Activated CD4-positive, alpha-beta T cell treated with anti-CD3 and anti-CD28 coated beads for 24 hours (primary cell): ENCODE measurements at places on chromosomes 3 and 15.

DNA sequence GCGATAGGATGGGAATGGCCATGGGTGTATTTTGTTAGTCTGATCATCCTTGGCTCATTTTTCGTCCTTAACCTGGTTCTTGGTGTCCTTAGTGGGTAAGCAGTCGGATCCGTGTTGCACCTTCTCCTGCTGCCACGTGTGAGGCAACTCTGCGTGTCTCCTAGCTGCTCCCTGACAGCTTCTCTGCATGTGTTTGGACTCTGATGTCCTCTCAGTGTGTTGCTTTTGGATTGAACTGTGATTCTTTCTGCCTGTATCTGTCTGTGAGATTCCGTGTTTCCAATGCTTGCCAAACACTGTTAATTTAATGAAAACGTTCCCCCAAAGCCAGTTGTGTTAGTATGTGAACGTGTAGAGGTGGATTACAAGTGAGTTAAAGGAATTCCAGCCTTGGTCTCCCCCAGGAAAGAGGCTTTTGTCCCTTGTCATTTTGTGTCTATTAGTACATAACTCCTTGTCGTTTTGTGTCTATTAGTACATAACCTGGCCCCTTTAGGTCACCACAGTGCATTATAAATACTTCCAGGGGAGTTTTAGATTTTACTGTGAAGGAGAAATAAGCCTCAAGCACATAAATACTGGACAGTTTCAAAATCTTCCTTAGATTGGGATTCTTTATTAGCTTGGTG is 172.4 kb downstream of the CHDH start:
- no peak for DNase-seq

GRCh38 chr3:38992117-38992760 is 59.5 kb downstream of the SCN11A start:
- no peak for DNase-seq

DNA sequence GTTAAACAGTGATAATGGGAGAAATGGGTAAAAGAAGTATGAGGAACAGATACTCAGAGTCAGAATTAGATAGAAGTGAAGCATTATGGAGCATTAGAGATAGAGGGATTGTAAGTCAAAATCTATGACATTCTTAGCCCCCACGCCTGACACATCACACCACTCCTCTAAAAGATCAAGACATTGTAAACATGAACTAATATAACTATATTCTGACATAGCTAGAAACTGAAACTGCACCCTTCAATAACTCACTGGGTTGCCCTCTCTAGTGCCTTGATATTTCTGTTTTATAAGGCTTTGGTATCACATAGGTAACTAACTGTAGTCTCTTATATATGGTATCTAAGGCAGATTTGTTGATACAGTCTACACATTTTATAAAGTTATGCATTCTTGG is 684.3 kb upstream of the DPPA4 start:
- DNase-seq: no peak

GRCh38 chr3:120693439-120694171 is 11.6 kb upstream of the HGD start:
- no peak for DNase-seq

GRCh38 chr15:101692801-101693598 is 31.3 kb downstream of the TARS3 start:
- DNase-seq: no peak

GRCh38 chr15:48265135-48265534 is 59.0 kb downstream of the SLC12A1 start:
- DNase-seq: no peak

DNA sequence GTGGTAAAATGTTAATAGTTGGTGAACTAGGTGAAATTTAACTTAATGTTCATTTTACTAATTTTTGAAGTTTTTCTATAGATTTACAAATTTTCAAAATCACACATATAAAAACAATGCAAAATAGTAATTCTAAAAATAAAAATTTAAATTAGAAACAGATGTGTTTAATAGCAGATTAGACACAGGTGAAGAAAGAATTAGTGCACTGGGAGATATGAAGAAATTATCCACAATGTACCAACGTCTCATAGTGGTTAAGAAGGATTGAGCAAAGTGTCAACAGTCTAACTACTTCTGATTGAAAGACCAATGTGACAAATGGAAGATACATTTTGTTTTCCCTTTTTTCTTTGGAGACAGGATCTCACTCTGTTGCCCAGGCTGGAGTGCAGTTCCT is 26.5 kb downstream of the SPG11 start:
- DNase-seq: no peak

DNA sequence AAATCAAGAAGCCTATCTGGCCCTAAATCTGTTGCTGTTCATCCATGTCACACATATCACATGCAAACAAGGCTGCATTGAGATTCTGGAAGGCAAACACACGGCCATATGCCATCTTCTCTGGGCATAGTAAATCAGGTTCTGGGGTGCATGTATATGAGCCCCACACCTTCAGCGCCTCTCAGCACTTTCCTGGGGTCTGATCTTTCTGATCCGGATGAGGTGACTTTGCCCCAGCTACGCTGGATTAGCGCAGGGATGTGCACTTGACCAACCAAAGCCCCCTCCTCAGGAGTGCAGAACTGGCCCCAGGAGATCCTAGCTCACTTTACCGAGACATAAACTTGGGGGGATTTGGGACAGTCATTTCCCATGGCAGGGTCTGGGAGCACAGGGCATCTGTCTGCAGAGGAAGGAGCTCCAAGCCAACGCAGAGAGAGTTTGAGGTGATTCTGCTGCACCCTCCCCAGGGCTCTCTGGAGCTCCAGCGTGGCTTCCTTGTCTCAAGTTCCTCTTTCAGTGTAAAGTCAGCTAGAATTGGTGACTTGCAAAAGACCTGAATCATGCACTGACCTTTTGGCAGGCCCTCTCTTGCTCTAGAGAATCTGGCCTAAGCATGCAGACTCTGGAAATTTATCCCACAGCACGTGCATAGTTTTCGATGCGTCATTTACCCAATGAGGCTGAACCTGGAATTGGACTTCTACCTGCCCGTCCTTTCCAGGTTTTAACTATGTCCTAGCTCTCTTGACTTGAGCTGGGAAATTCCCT is 63.5 kb upstream of the KLF13 start:
- no peak for DNase-seq

- no peak for DNase-seq
Measured at GRCh38 chr3:178257491-178257890, 278.7 kb upstream of the KCNMB2 start.

GRCh38 chr15:65095747-65096104 is 19.2 kb downstream of the KBTBD13 start:
- no peak for DNase-seq

- no peak for DNase-seq
Measured at GRCh38 chr3:136624894-136625815, 127.0 kb downstream of the STAG1 start.

DNA sequence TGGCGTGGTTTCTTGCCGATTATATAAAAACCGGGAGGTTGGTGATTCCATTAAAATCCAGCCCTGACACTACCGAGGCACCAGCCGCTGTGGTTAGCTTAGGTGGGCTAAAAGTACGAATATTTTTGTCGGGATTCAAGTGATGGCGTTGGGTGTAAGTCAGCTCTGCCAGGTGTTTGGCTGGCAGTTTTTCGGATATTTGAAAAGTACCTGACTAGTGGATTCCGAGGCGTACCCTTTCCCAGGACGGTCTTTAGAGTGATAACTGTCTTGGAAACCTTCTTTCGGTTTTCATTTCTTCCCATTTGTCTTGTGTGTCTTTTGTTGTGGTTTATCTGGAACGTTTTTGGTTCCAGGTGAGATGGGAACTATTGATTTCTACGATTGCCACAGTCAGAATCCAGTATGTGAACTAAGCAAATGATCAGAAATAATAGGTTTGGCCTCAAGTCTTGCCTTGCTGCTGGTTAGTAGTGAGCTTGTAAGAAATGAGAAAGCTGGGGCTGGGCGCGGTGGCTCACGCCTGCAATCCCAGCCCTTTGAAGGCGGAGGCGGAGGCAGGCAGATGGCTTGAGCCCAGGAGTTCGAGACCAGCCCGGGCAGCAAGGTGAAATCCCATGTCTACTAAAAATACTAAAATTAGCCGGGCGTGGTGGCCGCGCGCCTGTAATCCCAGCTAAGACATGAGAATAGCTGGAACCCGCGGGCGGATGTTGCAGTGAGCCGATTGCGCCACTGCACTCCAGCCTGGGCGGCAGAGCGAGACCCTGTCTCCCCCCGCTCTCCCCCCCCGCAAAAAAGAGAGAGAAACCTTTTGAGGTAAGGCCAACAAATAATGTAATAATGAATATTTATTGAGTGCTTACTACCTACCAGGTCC is 1.4 kb downstream of the FYTTD1 start:
- peak; percentile 31 for DNase-seq

DNA sequence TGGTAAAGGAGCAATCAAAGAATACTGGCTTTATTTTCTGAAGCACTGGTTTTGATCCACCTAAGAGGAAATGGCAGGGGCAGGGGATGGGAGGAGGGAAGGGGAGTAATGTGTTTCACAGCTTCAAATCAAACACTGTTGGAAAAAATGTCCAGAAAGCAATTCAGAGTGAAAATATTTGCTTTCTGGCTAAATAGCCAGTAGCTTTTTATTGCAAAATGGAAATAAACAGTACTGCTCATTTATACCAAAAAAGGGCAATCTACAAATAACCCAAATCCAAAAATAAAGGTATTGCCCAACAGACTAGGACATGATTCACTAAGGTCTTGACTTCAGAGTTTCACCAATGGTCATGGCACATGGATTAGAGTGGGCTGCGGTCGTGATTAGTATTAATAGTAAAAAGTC is 279.3 kb upstream of the THBS1 start:
- no peak for DNase-seq

GRCh38 chr15:80061582-80061981 is 2.1 kb downstream of the ZFAND6 start:
- no peak for DNase-seq

- no peak for DNase-seq
Measured at GRCh38 chr15:39191871-39192291, 389.0 kb upstream of the THBS1 start.
